ENCODE measurements at places on chromosomes 7 and 10.

GRCh38 chr7:65892835-65893234 lies 20.0 kb downstream of the VKORC1L1 start:
- DNase-seq: no peak

DNA sequence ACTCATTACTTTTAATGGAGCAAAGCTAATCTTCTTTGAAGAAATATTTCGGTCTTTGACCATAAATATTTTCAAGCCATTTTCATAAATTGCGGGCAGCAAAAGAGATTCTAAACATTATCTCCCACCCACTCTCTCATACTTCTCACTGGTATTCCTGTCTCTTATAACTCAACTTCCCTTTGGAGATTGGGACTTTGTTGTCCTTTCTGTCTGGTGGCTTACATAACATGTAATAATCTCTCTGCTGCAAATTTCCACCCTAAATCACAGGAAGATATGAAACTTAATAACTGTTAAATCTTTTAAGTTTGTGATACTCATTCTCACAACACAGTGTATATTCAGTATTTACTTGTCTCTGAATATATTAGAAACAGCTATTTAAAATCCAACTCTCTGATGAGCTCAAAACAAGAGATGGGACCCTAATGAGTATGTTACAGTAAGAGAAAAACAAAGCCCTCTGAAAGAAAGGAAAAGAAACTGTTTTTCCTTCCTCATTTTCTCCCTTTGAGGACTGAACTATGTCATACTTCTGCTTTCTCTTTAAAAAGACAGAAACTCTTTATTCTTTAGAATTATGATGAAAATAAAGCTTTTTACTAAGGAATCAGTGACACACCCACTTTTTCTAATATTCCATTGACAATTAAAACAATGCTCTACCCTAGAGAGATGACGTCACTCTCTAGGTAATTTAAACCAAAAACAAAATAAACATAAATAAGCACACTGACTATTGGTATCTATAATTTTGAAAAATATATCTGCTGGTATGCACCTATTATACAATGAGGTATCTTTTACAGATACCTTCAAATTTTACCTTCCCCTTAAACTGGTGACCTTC lies 14.7 kb downstream of the CALCR start:
- DNase-seq: no peak

- DNase-seq: no peak
Observed at GRCh38 chr7:116977172-116977571, 23.9 kb downstream of the ST7 start.

DNA sequence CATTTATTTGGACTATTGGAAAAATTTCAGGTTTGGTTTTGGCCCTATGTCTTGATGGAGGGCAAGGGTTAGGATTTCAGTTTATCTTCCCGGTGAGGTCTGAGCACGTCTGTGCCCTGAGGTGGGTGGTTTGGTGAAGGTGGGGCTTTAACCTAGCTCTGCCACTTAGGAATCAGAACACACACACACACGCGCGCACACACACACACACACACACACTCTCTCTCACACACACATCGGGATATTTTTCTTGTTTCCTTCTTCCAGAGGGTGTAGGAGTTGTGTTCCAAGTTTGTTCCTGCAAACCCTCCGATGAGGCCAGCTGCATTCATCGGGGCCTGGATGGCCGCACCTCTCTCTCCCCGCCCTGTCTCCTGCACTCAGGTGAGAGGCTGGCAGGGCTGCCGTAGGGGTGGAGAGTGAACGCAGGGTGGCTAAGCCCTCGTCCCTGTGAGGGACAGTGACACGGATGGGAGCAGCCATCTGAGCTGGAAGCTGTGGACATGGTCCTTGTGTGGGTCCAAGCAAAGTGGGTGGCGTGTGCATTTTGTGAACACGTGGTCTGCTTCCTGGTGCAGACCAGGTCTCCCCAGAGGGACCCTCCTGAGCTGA lies 34.2 kb downstream of the CHST12 start:
- DNase-seq: no peak

DNA sequence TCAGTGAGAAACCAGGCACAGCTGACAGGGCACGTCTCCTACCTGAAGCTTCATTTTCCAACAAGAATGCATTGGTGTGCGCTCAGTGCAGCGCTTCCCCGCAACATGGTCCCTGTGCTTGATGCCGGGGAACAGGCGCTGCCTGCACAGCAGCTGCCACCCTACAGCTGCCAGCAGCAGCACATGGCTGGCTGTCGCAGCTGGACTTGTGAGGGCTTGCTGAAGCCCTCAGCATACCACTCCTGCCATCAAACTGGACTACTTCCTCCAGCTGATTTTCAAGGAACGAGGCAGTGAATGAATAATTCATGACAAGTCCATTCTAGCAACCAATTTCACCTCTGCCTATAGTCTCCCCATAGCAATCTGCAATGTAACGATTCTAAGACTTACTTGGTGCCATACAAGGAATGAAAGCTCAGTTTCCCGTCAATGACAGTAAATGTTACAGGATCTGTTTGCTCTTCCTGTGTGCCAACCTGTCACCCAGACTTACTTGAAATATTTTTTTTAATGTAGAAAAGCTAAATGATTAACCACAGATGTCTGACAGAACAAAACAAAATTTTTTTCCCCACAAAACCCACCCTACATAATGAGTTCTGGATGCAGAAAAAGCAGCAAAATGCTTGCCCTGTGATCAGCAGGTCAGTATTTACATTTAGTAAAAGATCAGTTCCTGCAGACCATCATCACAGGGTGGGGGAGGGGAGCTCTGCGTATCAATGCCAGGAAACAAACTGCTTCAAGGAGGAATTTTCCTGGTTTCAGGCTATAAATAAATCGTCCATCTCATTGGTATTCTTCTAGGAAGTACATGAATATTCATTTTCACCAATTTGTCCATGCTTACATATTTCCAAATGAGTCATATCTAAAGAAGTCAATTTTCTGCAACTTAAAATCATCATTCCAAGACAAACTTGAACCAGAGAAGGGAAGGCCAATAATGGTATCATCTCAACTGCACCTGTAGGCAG lies 140.6 kb downstream of the ALOX5 start:
- peak; percentile 25 for DNase-seq

DNA sequence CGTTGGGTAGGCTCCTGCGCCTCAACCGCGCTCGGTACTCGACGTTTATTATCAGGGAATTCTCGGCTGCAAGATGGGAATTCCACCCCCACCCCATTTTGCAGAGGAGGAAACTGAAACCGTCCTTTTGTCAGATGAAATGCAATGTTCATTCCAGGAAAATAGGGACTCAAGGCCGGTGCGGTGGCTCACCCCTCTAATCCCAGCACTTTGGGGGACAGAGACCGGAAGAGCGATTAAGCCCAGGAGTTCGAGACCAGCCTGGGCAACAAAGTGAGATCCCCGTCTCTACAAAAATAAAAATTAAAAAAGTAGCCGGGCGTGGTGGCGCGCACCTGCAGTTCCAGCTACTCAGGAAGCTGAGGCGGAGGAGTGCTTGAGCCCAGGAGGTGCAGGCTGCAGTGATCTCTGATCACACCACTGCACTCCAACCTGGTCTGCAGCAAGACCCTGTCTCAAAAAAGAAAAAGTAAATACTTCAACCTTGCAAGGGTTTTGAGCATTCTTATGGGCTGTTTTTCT lies 720 bp upstream of the RFC2 start:
- no peak for DNase-seq

- no peak for DNase-seq
Observed at GRCh38 chr10:34995925-34996324, 94.2 kb downstream of the CUL2 start.

DNA sequence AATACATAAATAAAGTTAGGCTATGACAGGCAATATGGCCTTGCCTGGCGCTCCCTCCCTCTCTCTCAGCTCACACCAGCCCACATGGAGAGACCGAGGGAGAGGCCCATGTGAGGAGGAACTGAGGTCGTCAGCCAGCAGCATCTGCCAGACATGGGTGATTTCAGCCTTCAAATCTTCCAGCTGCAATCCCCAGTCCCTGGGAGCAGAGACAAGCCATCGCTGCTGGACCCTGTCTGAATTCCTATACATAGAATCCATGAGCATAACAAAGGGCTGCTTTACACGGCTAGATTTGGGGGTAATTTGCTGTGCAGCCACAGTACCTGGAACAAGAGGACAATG lies 35.6 kb downstream of the ANKRD16 start:
- no peak for DNase-seq

GRCh38 chr7:39594988-39595620 lies 28.3 kb upstream of the RALA start:
- no peak for DNase-seq

GRCh38 chr10:17227367-17228090 lies 512 bp upstream of the VIM start:
- no peak for DNase-seq

DNA sequence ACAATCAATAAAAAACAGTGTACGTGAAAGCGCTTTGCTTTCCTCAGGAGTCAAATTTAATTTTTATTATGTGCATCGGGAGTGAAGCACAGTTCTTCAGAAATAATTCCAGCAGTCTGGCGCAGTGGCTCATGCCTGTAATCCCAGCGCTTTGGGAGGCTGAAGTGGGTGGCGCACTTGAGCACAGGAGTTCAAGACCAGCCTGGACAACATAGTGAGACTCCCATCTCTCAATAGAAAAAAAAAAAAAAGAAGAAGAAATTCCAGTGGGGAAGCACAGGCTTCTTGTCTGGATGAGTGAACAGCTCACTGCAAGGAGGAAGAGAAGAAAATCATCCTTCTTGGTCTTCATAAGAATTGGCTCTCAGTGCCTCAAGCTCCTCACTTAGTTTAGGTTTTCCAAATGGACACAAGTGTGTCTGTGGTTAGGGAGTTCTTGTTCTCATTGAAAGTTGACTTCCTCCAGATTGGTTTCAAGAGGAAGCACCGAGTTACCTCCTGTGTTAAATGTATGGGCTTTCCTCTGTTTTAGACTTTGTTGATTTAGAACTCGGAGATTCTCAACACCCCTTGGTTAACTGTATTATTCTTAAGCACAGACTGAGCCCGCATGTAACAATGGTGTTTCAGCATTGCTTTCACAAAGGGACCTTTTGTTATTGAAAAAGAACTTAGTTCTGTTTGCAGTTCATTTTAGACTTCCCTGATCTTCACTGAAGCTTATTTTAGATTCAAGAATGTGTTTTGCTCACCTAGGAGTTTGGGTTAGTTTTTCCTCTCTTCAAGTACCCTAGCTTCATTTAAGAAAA lies 28.0 kb downstream of the LMTK2 start:
- no peak for DNase-seq

DNA sequence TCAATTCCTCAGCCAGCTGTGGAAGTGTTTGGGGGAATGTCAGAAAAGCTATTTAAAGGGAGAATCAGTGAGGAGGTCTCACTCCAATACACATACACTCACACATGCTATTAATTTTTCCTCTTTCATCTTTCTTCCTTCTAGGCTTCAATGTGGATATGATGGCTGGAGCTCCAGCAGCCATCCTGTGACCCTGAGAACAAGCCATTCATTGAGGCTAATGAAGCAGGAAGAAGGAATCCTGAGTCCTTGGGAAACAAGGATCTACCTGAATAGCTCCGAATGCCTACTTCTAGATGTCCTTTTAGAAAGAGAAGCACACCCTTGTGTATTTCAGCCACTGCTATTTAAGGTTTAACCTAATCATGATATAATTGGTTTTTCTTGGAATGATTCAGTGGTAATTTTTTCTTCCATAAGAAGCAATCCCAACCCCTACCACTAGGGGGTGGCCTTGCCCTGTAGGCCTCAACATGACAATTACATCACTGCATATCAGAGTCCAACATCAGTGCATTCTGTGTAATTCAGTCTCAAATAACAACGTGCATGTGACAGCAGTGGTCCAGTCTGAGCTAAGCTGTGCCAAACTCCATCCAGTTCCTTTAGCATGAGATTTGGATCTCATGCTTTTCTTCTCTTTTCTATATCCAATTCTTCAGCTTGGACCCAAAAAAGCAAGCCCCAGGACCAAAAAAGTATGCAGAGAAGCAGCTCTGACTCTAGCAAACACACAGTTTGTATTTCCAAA lies 85.3 kb upstream of the ANKRD1 start:
- DNase-seq: peak; percentile 15

DNA sequence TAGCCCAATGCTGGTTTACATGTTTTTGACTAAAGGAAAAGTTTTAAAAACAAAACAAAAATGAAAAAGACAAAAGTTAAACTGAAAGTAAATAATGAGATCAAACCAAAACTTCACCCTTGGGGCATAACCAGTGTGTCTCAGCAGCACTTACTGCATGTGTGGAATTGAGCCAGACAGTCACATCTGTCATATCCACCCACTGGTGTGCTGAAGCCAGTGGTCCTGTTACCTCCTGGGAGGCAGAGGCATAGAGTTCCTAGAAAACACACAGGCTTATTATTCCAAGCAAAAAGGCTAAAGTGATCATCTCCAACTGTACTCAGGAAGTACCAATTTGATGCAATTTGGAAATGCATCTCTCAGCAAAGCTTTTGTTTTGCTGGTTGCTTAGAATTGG lies 40.4 kb downstream of the ASAH2 start:
- no peak for DNase-seq

GRCh38 chr7:148142660-148143248 lies 447.8 kb upstream of the C7orf33 start:
- no peak for DNase-seq

DNA sequence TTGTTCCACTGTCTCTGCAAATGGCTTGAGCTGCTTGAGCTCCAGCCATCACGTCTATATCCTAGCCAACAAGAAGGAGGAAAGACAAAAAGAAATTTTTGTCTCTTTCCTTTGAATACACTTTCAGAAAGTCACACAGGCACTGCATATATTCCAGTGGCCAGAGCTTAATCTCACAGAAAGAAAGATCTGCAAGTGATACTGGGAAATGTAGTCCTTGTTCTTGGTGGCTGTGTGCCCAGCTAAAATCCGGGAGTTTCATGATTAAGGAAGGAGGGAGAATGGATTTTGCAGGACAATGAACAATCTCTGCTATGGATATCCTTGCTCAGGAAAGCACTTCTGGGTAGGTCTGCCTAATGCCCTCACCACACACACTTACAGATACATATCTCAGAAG lies 19.5 kb upstream of the DLG5 start:
- DNase-seq: no peak

- no peak for DNase-seq
Observed at GRCh38 chr7:28625432-28625831, 213.1 kb downstream of the CREB5 start.

DNA sequence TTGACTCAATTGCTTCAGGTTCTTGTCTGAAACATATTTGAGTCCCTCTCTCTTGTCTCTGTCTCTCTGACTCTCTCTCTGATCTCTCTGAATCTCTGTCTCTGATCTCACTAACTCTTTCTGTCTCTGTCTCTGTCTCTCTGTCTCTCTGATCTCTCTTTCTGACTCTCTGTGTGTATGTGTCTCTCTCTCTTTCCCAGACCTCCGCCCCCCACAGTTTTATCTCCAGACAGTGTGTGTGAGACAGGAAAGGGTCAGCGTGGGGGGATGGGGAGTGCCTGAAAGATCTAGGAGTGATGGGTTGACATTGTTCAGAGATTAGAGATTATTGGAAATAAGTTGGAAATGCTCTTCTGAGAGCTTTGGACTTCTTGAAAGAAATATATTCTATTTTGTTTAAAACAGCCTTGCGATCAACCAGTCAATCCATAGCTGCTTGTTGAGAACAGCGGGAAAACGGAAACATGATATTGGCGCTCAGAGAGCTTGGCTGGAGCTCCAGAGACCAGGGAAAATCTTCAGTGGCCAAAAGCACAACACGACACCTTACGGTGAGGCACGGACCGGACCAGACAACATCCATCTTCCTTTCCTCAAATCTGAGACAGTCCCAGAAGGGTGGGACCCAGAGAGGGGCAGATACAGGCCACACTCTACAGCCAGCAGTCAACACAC lies 35.5 kb downstream of the CALML3 start:
- DNase-seq: no peak

Data from hypothalamus (tissue), 51 donors.